ENCODE measurements at places on chromosomes 6 and 20.

- DNase-seq, result no peak
These were observed 459.2 kb downstream of the RNF144B start for GRCh38 chr6:18846327-18846726.

DNA sequence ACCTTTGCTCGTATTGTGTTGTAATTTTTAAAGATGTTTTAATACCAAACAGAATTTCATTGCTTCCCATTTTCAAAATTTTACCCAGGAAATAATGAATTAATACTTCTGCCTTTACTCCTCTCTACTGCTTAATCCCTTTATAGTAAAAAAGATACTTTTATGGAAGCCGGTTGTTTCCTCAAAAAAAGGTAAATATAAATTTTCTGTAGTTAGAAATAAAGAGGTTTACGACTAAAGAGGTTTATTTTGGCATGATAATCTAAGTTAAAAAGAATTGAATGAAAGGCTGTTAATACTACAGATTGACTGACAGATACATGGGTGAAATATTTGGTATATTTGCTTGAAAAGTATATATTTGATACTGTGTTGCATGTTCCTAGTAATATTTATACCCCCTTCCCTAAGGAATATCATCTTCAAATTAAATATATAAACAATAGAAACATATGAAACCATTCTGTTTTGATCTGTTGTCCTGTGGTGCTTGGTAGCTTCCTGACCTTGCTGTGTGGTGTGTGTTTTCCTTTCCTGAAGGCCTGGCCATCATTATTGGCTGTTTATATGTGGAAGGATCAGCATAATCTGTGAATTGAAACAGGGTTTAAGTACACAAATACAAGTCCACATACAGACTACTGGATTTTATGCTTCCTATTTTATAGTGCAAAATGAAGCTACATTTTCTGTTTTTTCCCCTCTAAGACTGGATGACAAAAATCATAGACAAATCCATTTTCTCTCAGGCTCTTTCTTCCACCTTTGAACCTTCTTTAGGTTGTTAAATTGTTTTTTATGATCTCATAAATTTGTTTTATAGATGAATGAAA lies 2.3 kb downstream of the LIN28B start:
- no peak for DNase-seq

DNA sequence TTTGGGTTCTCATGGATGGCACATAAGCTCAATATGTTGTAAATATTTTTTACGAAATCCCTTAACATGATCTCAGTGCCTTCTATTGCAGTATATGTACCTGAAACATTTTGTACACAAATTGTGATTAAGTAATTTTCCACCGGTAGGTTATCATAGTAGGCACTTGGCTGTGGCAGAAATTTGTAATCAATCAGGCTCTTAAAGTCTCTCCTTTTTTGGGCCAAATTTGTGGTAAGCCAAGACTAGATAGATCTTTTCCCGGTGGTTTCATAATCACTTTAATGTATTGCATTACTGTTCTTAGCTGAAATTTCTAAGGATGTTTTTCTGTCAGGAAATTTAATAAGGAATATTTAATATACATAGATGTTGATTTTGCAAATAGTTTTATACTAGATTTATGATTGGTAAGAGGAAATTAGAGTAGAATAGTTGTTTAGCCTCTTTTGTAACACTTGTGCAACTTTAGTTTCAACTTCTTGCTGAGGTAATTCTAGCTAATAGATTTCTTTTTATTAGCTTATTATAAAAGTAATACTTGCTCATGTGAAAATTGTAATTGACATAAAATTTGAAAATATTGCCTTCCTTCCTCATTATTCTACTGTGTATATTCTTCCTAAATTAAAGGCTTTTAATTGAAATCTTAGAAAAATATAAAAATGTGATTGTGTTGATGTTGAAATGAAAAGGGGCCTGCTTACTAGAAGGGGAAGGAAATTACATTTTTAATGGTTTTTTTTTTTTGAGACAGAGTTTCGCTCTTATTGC lies 3.2 kb downstream of the PCMT1 start:
- no peak for DNase-seq

DNA sequence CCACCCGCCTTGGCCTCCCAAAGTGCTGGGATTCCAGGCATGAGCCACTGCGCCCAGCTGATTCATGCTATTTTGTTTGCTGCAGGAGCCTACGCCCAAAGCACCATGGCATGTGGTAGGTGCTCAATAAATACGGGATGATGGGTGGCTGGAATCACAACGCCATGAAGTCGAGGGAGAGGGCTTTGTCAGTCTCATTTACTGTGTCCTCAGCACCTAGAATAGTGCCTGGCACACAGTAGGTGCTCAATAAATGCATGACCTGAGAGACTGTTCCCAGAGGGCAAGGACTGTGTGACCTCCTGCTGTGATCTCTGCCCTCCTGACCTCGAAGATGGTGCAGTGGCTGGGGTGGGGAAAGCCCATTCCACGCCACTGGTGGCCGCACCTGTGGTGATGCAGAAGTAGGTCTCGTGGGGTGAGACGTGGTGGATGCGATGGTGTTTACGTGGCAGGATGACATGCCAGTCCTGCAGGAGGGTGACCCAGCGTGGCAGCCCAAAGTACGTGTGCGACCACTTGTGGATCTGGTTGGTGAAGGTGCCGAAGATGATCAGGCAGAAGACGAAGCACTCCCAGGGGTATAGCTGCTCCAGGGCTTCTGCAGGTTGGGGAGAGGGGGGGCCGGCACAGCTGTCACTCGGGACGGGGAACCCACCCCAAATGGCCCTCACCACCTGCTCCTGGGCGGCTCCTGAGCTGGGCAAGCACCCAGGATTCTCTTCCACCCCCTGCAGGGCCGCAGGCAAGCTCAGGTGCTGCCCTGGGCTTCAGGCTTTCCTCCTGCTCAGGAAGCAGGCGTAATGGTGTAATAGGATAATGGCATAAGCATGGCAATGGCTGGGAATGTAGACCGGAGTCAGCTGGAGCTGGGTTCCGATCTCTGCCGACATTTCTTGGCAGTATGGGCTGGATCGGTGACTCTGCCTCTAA lies 14.9 kb upstream of the UBE2V1 start:
- DNase-seq, result no peak

DNA sequence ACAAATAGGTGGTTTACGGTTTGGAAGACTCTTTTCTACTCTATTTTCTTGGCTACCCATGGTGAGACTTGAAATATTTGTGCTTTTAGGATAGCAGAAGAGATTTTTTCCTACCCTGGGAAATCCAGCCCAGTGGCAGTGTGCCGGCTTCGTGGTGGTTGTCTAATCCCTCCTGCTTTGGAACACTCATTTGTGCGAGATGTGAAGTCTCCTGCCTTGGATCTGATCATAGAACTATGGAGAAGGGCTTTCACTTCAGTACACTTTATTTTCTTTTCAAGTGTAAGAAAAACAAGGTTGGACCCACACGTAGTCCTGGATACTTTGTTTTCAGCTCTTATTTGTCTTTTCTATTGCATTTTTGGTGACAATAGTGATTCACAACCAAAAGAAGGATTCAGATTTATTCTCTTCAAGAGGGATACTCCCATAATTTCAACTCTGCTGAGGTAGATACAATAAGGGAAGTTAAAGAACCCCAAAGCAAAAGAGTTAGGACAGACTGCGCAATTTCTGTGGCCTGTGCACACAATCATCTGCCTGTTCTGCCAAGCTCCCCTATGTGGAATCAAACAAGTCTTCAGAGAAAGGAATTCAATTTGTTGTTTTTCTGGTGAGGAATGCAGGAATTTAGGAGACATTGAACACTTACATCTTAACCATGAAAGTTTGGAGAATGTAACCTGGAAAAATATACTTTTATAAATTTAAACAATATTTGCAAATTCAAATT lies 413.2 kb downstream of the GJA1 start:
- no peak for DNase-seq

- no peak for DNase-seq
These were observed 515.3 kb downstream of the CDKAL1 start for GRCh38 chr6:21049572-21049971.

DNA sequence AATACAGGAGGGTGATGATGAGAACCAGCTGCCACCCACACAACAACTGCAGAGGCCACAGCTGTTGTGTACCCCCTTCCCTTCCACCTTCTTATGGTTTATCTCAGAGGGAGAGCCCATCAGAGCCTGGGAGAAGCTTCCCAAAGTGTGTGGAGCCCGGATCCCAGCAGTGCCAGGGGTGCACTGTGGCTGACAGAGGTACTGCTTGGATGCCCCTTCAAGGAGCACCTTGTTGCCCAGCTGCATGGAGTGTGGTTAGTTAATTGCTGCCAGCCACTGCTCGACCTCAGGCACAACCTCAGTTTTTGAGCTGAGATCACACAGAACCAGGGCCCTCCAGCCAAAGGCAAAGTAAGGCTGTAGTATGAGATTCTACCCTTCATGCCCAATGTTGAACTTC lies 13.0 kb downstream of the PI3 start:
- no peak for DNase-seq

GRCh38 chr20:44642203-44643153 lies 9.0 kb downstream of the ADA start:
- peak; percentile 82 for DNase-seq

DNA sequence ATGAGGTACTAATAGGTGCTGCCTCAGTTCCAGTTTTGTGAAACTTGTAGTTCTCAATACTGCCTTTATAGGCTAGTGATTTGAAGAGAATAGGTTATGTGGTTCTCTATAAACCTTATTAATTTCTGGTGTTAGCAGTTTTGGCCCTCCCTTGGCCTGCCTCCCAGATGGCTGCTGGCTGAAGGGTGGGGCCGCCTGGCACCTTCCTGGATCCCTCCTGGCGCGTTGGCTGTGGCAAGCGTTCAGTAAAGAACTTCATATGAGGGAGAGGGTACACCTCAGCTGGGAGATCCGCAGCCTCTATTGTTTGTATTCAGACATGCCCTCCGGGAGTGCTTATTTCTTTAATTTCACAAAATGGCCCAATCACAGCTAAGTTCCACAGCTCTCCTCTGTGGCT lies 51.9 kb downstream of the FAM120B start:
- DNase-seq, result no peak

GRCh38 chr6:167776906-167777627 lies 49.6 kb upstream of the AFDN start:
- no peak for DNase-seq

- DNase-seq, result no peak
These were observed 105.5 kb upstream of the BACH2 start for GRCh38 chr6:90401933-90402830.

DNA sequence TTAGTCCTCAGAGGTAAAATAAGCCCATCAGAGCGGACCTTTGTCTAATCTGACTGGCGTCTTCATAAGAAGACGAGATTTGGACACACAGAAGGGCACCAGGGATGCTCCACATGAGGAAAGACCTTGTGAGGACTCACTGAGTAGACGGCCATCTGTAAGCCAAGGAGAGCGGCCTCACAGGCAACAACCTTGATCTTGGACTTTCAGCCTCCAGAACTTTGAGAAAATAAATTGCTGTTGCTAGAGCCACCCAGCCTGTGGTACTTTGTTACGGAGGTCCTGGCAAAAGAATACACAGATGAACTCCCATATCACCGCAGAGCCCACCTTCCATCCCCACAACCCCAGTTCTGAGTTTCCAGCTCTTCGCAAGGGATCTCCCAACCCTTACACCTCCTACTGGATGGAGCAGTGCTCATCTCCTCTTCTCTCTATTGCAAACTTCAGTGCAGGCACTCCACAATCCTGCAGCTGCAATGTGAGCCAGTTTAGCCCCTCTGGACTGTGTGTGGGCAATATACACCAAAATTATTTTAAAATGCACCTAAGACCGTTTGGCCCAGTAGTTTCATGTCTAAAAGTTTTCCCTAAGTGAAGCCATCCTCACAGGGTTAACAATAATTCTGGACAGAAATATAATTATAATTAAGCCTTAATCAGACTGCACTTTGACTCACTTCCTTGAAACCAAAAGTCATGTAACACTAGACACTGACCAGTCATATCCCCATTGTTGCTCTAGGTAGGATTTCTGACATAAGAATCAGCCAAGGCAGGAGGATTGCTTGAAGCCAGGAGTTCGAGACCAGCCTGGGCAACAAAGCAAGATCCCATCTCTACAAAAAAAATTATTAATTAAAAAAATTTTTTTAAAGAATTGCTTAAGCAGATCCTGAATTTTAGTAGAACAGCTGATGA lies 8.8 kb upstream of the TRIM31 start:
- DNase-seq, result no peak

- DNase-seq, result no peak
These were observed 172.3 kb downstream of the TRIM27 start for GRCh38 chr6:28751514-28751913.

DNA sequence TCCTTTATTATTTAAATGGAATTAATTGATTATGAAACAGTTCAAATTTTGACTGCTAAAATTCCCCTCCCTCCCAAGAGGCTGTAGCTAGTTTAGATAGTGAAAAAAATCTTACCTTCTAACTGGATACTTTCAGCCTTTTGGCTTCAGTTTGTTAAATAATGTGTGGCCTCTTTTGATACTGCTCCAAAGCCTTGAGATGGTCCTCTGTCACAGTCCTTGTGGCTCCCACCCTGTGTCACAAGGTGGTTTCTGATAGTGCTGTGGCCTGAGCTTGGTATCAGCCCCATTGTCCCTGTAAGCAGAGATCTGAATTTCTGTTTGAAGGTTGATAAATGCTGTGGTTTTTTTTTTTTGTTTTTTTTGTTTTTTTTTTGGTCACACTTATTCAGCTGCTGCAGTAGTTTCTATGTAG lies 20.8 kb downstream of the PANK2 start:
- DNase-seq, result no peak

DNA sequence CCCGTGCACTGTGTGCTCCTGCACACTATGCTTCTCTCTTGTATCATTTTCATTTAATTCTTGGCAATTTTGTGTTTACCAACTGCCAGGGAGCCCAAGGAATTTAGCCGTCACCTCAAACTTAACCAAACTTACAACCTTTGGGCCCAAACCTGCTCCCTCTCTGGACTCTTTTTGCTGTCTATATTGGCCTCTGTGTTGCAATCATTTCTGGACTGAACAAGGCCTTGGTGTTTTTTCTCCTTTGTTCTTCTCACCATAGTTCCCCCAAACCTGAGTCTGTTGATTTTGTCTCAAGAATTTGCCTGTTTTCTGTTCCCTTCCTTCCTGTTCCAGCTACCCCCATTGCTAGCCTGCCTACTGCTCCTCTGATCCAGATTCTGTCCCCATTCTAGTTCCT lies 19.2 kb downstream of the DCBLD1 start:
- no peak for DNase-seq

- DNase-seq, result peak; percentile 56
These were observed 724 bp downstream of the CDKN1A start for GRCh38 chr6:36679043-36679833.

DNA sequence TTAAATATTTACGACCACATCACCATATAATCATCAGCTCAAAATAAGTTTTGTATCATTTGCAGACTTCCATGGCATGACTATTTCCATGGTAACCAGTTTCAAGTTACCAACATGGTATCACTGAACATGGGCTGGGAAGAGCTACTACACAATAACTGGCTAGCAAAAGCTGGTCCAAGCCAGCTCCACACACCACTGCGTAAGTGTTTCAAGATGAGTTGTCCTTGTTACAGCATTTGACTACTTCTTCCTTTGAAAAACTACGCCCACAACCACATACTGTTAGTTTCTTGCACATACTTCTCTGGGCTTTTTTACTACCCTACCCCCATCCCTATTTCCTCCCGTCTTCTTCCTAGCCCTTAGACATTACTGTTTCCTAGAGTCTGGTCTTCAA lies 8.5 kb downstream of the CD164 start:
- no peak for DNase-seq

Data from mammary epithelial cell (primary cell).